ENCODE measurements at places on chromosomes 4 and X. TPM values are rescaled to one million over a fixed set of nuclear protein-coding genes. Genes with fewer than 3 reads are reported as not detected.

Gene REELD1
- not detected for total RNA-seq

Gene CT83
- not detected for total RNA-seq

Gene METTL14
- total RNA-seq: 18.4 TPM

Gene HGFAC
- total RNA-seq: 0.09 TPM

Gene PLXNB3
- total RNA-seq: 4.1 TPM

Gene PWWP3B
- total RNA-seq: not detected

Gene UBL4A
- total RNA-seq: 60.1 TPM

Gene MAPK10
- total RNA-seq: 0.29 TPM

Gene MAGEC1
- total RNA-seq: 0.05 TPM

Gene HSD17B10
- total RNA-seq: 183 TPM

Gene BMPR1B
- total RNA-seq: 6.0 TPM

Gene SORBS2
- 0.89 TPM for total RNA-seq
